ENCODE measurements at places on chromosomes 5 and 9. TPM values are rescaled to one million over a fixed set of nuclear protein-coding genes. Genes with fewer than 3 reads are reported as not detected.

DNA sequence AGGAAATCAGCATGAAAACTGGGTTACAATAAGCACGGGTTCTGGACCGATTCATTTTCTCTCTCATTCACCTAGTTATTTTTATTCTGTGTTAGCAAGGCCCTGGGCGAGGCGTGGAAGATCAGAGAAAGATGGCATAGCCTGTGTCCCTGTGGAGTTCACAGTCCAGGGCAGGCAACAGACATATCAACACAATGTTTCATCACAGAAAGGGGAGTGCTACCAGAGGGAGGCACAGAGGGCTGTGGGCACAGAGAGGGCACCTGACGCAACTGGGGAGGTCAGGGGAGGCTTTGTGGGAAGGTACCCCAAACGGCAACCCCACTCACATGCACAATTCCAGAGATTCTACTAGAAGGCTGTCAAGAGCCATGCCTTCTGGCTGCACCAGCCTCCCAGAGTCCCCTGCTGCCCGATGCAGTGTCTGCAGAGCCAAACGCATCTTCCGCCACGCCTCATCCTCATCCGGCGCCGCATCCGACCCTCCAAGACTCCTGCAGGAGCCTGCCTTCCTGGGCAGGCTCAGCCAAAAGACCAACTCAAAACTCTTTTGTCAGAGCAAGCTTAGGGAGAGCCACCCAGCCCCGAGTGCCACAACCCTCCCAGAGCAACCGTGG is 1.4 kb downstream of the FAM193B start:
- H3K4me3 ChIP-seq: peak overlapping the region; percentile 80
- no peak for DNase-seq
- H3K27ac ChIP-seq: peak overlapping the region; percentile 44
- H3K27me3 ChIP-seq: no peaks in the 10 kb centered on the region
- peaks cover 24% of the 10 kb centered on the region for H3K4me1 ChIP-seq
- H3K36me3 ChIP-seq: peaks cover 11% of the 10 kb centered on the region

The TICAM2 gene
- polyA plus RNA-seq: 0.06 TPM

GRCh38 chr9:36193023-36193422 is 2.3 kb downstream of the CLTA start:
- DNase-seq: no peak
- H3K4me3 ChIP-seq: peak overlapping the region; percentile 87
- no peak overlapping the region for H3K27ac ChIP-seq
- H3K36me3 ChIP-seq: peaks cover 5% of the 10 kb centered on the region
- no peaks in the 10 kb centered on the region for H3K27me3 ChIP-seq

GRCh38 chr5:5483880-5484598 is 61.6 kb downstream of the ICE1 start:
- peaks cover 19% of the 10 kb centered on the region for H3K36me3 ChIP-seq
- no peaks in the 10 kb centered on the region for H3K27me3 ChIP-seq

DNA sequence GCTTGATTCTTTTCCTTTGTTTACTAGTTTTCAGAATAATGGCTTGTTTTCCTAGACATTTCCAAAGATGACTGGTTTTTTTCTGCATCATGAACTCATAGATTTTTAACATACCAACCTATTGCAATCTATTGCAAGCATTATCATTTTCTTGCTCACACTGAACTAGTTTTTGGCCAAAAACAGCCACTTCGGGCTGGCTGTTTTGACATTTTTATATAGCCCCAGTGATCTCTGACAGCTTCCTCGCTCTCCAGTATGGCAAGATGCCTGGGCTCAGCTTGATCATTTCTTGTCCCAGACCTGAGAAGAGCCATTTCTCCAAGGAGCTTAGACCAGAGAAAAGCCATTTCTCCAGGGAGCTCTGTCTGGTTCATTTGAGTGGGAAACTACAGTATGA is 94.3 kb upstream of the MAMDC2 start:
- peaks cover 10% of the 10 kb centered on the region for H3K4me1 ChIP-seq
- no peak overlapping the region for H3K27ac ChIP-seq
- H3K27me3 ChIP-seq: no peaks in the 10 kb centered on the region
- no peak overlapping the region for H3K4me3 ChIP-seq
- no peak for DNase-seq
- H3K36me3 ChIP-seq: no peaks in the 10 kb centered on the region

The ITGA2 gene
- 75.4 TPM for polyA plus RNA-seq

GRCh38 chr5:149707097-149707496 is 23.0 kb upstream of the PPARGC1B start:
- no peak for DNase-seq
- H3K4me1 ChIP-seq: no peaks in the 10 kb centered on the region
- no peaks in the 10 kb centered on the region for H3K36me3 ChIP-seq
- no peak overlapping the region for H3K27ac ChIP-seq
- peaks cover 21% of the 10 kb centered on the region for H3K27me3 ChIP-seq
